IPS DF 6.9 (cell line): ENCODE measurements at places on chromosomes 6 and 20.
A peak's percentile ranks its signal among the peaks of the same experiment; 100 is the strongest.

- no peak for DNase-seq
These were observed 26.5 kb upstream of the ARMH2 start for GRCh38 chr6:24825130-24825630.

DNA sequence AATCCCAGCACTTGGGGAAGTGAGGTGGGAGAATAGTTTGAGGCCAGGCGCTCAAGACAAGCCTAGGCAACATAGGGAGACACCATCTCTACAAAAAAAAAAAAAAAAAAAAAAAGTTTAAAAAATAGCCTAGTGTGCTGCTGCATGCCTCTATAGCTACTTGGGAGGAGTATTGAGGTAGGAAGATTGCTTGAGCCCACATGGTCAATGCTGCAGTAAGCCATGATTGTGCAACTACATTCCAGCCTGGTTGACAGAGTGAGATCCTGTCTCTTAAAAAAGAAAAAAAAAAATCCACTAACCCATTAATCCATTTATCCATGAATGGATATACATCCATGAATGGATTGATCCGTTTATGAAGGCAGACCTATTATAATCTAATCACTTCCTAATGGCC, 1064.6 kb upstream of the EYS start:
- no peak for DNase-seq

DNA sequence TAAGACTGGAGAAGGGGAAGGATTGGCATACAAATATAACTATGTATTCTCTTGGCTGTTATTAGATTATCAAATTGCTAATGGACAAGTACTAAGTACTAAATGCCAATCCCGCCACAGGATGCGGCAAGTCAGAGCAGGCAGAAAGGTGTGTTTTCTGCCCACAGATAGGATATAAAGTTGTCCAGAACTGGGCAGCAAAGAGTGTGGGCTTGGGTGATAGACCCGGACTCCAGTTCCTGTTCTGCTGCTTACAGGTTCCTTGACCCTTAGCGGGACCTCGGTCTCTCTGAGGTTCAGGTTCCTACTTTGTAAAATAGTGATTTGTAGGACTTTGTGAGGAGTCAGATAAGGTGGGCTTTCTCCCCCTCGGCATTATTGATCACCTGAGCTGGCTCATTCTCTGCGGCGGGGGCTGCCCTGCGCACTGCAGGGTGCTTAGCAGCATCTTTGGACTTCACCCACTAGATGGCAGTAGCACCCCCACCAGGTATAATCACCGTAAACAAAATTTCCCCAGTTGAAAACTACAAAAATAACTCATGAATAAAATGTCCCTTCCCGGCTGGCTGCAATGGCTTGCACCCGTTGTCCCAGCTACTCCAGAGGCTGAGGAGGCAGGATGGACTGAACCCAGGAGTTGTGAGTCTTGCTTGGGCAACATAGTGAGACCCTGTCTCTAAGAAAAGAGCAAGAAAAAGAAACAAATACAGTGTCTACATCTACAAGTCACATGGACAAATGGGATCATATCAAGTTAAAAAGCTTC, 193.1 kb downstream of the DOK5 start:
- no peak for DNase-seq

DNA sequence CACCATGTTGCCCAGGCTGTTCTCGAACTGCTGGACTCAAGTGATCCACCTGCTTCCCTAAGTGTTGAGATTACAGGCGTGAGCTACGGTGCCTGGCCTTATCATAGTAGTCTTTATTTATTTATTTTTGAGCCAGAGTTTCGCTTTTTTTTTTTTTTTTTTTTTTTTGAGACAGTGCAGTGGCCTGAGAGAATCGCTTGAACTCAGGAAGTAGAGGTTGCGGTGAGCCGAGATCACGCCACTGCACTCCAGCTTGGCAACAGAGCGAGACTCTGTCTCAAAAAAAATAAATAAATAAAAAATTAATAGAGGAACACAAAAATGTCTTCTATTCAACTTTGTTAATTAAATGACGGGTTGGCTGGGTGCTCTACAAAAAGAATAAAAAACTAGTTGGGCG, 12.9 kb downstream of the MAPRE1 start:
- DNase-seq: no peak

- DNase-seq: no peak
These were observed 19.4 kb upstream of the ITCH start for GRCh38 chr20:34343458-34344211.

DNA sequence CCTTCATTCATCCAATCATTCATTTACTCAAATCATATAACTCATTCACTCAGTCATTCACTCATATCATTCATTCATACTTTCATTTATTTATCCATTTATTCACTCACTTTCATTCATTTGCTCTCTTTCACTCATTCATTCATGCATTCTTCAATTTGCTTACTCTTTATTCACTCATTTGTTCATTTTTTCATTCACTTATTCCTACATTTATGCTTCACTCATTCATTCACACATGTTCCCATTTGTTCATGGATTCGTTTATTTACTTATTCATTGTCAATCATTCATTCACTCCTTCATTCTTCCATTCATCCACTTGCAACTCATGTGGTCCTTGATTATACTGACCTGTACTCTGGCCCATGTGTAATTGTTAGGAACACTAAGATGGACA, 39.4 kb downstream of the SNRPB start:
- DNase-seq: no peak

DNA sequence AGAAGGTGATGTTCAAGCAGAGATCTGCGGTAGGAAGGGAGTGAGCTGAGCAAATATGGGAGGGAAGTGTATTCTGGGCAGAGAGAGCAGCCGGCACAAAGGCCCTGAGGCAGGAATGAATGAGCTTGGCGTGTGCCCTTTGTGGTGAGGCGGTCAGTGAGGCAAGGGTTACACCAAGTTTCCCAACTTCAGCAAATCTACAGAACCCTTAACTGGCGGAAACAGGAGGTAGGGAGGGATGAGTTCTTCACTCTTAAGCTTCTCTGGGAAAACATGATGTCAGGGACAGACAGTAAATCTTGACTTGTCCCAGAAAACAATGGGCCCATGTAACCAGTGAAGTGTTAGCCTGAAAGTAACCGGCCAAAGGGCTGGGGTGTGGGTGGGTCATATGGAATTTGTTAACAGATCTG, 97.1 kb upstream of the PTPN1 start:
- no peak for DNase-seq

GRCh38 chr20:53934421-53935343, 135.7 kb downstream of the BCAS1 start:
- no peak for DNase-seq

DNA sequence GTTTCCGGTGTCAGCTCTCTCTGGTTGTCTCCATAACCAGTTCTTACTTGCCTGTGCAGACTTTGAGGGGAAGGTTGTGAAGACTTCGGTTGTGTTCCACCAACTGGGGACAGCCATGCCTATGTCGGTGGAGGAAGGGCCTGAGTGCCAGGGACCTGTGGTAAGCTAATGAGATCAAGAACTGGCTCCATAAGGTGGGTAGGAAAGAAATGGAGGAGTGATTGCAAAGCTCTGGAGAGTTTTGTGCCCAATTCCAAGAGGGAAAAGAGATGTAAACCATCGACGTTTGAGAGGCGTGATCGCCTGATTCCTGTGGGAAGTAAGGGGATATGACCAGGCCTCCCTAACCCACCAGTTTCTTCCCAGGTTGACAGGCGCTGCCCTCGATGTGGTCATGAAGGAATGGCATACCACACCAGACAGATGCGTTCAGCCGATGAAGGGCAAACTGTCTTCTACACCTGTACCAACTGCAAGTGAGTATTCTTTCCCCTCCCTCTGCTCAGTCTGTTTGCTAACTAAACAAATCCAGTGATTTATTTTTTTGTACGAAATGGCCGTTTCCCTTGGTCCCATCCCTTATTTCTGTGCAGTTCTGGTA, 893 bp downstream of the POLR1H start:
- DNase-seq: no peak

- DNase-seq: no peak
These were observed 99.6 kb upstream of the HMGCLL1 start for GRCh38 chr6:55678330-55679224.

DNA sequence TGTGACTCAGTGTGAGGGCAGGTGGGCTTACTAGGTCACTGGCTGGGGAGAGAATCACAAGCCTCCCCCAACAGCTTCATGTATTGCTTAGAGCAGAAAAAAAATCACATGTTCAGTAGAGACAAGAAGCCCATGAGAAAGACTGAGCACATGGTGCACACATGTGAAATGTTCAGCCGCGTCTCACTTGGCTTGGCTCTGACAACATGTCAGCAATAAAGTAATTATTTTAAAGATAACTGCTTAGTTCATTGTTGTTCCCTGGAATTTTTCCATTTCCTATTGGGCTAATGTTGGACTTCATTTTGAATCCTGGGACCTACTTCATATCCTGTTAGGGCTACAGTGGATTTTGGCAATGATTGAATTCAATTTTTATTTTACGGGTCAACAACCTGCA, 222.6 kb downstream of the C6orf118 start:
- no peak for DNase-seq

DNA sequence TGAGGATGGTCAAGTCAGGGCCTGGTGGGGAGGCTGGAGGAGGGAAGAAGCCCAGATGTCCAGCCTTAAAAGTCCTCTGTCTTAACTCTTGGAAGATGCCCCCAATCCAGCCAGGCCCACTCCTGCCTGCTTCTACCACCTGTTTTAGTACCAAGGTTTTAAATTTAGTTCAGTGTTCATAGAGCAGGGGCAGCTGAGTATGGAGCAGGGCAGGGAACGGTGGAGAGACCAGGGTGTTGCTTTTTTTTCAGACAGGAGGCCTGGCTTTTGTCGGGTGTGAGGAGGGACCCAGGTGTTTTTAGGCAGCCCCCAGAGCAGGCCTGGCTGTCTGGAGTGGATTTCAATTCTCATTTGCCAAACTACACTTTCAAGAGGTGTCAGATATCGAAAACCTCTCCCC, 278.8 kb downstream of the CDC5L start:
- no peak for DNase-seq

GRCh38 chr20:20024942-20025341, 7.8 kb downstream of the NAA20 start:
- no peak for DNase-seq

- DNase-seq: no peak
These were observed 35.6 kb downstream of the ARFGEF2 start for GRCh38 chr20:48957053-48957481.

DNA sequence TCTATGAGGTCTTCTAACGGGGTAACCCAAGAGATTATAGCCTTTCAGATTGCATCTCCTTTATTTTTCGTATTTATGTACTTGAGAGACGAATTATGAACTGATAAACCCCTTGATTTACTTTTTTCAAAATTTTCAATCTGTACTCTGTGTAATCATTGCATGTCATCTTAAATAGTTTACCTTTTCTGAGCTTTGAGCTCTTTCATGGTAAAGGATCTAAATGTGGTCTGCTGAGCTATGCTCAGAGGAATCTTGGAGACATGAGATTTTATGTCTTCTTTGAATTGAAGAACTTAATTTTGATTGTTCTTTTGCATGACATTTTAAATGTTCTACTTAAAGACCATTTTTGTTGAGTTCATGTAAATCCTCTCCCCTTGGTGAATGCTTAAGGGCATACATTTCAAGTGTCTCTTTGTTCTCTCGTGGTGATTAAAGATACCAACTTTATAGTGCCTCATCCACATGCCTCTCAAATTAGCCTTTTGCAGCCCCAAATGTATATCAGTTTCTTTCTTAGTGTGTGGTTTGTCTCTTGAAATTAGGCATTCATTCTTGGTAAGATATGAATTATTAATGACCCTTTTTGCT, 116.3 kb upstream of the SCGN start:
- no peak for DNase-seq

DNA sequence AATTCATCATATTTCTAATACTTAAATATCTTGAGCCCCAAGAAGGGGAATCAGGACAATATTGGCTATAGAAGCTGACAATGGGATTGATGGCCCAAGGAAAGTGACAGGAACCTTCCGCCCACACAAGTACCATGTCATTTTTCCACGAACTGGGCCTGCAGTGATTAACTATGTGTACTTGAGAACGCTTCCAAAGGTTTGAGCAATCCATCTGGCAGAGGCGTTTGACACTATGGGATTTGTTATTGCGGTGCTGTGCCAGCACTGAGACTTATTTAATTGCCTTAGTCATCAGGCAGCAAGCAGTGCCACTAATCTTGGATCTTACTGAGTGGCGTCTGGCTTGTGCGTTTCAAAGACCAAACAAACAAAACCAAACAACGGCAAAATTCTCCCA, 135.6 kb upstream of the UST start:
- no peak for DNase-seq

DNA sequence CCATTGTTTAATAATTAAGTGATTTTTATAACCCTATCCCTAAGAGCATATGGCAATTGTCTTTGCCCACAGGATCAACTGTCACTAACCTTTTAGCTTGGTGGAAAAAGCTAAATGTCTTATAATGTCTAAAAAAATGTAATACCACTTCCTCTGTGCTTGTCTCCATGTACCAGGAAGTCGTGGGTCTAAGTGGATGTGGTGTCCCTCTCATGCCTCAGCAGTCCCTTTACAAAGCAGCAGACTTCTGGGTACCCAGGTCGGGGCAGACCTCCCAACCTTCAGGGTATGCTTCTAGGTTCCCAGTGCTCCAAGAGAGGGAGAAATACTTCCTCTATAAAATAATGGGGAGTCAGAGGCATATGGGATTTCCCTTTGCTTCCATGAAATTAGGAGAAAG, 74.7 kb downstream of the ZHX3 start:
- no peak for DNase-seq

GRCh38 chr20:23293689-23294088, 56.9 kb upstream of the NXT1 start:
- no peak for DNase-seq

DNA sequence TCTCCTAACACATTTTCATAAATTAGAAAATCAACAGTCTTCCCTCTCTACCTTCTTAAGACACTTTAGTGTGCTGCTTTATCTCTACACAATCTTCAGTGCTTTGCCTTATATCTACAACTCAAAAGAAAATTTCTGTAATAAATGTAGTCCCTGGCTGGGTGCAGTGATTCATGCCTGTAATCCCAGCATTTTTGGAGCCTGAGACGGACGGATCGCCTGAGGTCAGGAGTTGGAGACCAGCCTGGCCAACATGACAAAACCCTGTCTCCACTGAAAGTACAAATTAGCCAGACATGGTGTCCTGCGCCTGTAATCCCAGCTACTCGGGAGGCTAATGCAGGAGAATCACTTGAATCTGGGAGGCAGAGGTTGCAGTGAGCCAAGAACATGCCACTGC, 9.7 kb upstream of the EDN1 start:
- DNase-seq: no peak

- DNase-seq: peak; percentile 29
These were observed 516 bp downstream of the GTPBP2 start for GRCh38 chr6:43628393-43629103.

- no peak for DNase-seq
These were observed 34.4 kb upstream of the ARHGAP18 start for GRCh38 chr6:129744201-129744879.

DNA sequence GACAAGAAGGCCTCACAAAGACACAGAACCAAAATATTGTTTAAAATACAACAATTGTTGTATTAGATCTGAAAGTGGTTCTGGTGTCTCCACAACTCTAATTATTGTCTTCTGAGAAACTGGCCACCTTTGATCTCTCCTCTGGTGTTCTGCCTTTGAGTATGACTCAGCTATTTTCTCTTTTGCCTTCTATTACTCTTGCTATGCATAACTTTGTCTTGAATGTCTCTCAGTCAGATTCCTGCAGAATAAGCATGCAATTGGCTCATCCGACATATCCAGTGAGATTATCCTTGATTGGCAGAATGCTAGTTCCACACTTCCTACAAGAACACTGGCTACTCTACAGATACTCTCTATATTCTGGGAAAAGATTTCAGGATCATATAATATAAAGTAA, 14.3 kb upstream of the EPM2A start:
- DNase-seq: no peak

- DNase-seq: no peak
These were observed 192.0 kb downstream of the LRFN2 start for GRCh38 chr6:40395066-40395697.
